ENCODE measurements at places on chromosomes 11 and 22.

GRCh38 chr11:20275987-20276965 lies 87.2 kb upstream of the HTATIP2 start:
- no peak for DNase-seq

DNA sequence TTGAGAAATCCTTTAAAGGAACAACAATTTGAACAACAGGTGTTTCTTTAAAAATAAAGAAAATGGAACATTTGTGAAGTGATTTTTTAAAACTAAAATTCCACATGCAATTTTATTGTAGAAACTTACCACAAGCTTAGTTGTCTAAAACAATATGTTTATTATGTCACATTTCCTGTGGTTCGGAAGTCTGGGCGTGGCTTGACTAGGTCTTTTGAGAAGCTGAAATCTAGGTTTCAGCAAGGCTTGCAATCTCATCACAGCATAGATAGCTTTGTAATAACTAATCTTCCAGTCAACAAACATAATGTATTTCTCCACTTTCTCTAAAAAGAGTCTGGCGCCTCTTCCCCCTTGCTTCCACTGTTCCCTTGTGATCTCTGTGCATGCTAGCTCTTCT lies 27.0 kb downstream of the MS4A6A start:
- DNase-seq, result no peak

DNA sequence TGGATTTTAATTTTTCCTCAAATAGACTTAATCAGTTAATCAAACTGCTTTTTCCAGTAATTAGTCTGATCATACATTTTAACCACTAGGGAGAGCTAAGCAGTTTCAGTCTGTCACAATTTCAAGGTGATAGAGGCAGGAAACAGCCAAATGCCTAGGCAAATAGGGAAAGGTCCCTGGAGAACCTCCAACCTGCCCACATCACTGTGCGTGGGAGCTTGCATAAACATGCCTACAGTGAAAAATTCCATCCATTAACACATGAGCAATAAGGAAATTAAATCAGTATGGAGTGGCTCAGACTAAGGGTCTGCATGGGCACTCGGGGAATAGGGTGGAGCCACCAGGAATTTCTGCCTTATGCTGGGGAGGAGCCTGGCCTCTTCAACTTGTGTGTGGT lies 74.6 kb downstream of the AASDHPPT start:
- DNase-seq, result no peak

GRCh38 chr11:7609015-7609414 lies 64.3 kb downstream of the CYB5R2 start:
- DNase-seq, result no peak

GRCh38 chr11:70470127-70470526 lies 71.8 kb downstream of the CTTN start:
- DNase-seq, result no peak

- DNase-seq, result no peak
Measured at GRCh38 chr11:103596315-103596714, 440.1 kb upstream of the DDI1 start.

- DNase-seq, result no peak
Measured at GRCh38 chr22:38935023-38935422, 22.4 kb upstream of the APOBEC3A start.

GRCh38 chr22:29136782-29137700 lies 64.2 kb downstream of the KREMEN1 start:
- no peak for DNase-seq

DNA sequence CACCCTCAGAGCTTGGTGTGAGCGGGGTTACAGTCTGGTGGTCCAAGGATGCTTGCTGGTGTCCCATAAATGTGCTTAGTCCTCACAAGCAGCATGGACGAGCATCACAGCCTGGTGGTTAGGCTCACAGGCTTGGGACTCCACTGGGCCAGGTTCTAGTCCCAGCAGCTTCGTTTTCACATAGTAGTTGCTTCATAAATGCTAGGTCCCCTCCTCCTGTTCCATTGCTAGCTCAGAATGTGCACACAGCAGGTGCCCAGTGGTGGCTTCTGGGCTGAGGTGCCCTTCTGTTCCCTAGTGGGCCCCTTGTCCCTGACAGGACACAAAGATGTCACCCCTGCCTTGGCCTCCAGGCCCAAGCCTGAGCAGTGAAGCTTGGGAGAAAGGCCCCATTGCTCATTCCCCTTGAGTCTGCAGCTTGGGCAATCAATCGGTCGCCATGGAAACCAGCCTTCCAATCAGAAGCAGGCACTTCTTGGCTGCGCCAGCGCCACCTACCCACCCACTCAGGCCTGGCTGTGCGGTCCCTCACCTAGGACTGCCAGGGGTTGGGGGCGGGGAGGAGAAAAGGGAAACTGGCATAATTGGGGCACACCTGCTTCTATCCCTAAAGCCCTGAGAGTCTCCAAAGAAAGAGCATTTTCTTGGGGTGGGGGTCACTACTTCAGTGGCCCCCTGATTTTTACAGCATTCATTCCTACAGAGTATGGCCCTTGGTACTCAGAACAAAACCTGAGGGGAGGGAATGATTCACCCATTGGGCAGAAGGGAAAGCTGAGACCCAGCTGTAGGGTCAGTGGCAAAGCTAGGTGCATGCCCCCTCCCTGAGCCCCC lies 48.1 kb downstream of the CYTH4 start:
- no peak for DNase-seq

All from activated naive CD4-positive, alpha-beta T cell (primary cell).